ENCODE measurements at places on chromosomes 1 and 21.

DNA sequence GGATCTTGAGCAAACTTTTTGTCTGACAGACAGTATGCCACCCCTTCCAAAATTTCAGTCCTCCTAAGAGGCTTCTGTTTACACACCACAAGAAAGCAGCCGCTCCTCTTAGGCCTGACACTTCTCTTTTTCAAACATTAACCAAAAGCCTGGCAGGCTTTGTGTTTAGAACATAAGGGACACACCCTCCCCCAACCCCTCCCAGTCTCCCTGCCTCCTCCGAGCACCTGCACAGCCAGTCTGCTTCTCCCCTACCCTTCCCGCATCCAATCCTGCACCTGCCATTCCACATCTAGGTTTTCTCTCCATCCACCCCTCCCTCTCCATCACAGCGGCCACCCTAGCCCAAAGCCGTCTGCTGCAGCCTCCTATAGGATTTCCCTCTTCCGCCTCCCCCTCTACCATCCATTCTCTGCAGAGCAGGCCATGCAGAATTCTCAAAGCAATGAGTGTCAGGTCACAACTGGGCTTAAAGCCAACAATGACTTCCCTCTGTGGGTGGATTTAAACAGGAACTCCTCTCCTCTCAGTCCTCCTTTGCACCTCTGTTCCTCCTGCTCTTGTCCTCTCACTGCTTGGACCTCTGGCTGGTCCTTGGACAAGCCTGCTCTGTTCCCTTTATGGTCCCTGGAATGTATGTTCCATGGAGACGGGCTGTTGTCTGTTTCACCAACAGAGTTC, 478.2 kb downstream of the NPHP4 start:
- DNase-seq: no peak

GRCh38 chr1:119358636-119359035, 9.9 kb upstream of the HAO2 start:
- DNase-seq: no peak

DNA sequence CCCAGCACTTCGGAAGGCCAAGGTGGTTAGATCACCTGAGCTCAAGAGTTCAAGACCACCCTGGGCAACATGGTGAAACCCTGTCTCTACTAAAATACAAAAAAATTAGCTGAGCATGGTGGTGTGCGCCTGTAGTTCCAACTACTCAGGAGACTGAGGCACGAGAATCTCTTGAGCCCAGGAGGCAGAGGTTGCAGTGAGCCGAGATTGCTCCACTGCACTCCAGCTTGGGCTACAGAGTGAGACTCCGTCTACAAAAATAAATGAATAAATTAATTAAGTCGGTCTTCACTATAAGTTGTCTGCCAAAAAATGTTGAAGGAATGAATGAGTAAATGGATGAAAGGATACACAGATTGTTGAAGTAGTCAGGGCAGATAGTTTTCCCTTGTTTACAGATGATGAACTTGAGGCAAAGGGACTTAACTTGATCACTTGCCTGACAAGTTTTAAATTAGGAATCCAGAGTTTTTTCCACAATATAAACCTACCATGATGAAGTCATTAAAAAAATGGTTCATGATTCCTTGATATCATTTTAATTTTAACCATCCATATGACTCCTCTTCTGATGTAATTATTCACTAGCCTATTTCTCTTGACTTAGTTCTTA, 130.8 kb downstream of the TLR5 start:
- no peak for DNase-seq

GRCh38 chr1:116111524-116112021, 374 bp downstream of the MAB21L3 start:
- no peak for DNase-seq

DNA sequence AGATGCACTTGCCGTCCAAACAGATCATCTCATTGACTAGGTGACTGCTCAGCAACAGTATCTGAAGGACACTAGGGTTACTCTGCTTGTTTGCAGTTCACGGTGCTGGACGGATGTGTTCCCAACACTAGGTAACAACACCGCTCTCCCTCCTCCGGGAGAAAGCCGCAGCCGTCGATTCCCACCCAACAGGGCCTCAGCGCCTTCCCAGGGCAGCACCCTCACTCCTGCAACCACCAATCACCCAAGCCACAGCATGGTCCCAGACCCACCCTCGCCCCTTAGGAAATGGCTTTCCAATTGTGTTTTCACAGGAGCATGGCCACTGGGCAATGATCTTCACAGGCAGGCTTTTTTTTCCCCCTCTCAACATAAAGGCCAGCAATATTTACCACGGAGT, 779 bp downstream of the TLR5 start:
- DNase-seq: no peak

GRCh38 chr1:206558794-206559671, 51.7 kb downstream of the RASSF5 start:
- DNase-seq: no peak

- no peak for DNase-seq
Observed at GRCh38 chr1:11802973-11803885, 2.5 kb downstream of the MTHFR start.

DNA sequence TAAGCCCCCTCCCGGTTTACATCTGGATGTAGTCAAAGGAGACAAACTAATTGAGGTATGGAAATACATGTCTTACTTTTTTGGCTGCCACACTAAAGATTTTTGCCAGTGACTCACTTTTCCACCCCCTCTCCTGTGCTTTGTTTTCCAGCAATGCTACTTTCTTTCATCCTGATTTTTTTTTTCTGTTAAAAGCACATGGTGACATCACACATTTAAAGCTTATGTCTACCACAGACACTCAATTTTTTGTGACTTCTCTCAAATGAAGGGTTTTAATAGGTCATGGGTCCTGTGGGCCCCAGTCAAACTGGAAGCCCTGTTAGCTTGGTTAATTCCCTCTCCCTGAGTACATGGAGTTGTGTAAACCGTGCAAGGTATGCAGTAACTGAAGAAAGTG, 2.2 kb downstream of the PPP1R8 start:
- no peak for DNase-seq

- DNase-seq: no peak
Observed at GRCh38 chr1:3029481-3029961, 8.3 kb downstream of the ACTRT2 start.

DNA sequence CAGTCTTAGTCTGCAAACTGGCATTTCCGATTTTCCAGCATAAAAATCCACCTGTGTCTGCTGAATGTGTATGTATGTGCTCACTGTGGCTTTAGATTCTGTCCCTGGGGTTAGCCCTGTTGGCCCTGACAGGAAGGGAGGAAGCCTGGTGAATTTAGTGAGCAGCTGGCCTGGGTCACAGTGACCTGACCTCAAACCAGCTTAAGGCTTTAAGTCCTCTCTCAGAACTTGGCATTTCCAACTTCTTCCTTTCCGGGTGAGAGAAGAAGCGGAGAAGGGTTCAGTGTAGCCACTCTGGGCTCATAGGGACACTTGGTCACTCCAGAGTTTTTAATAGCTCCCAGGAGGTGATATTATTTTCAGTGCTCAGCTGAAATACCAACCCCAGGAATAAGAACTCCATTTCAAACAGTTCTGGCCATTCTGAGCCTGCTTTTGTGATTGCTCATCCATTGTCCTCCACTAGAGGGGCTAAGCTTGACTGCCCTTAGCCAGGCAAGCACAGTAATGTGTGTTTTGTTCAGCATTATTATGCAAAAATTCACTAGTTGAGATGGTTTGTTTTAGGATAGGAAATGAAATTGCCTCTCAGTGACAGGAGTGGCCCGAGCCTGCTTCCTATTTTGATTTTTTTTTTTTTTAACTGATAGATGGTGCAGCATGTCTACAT, 2.5 kb upstream of the OLFML3 start:
- no peak for DNase-seq

DNA sequence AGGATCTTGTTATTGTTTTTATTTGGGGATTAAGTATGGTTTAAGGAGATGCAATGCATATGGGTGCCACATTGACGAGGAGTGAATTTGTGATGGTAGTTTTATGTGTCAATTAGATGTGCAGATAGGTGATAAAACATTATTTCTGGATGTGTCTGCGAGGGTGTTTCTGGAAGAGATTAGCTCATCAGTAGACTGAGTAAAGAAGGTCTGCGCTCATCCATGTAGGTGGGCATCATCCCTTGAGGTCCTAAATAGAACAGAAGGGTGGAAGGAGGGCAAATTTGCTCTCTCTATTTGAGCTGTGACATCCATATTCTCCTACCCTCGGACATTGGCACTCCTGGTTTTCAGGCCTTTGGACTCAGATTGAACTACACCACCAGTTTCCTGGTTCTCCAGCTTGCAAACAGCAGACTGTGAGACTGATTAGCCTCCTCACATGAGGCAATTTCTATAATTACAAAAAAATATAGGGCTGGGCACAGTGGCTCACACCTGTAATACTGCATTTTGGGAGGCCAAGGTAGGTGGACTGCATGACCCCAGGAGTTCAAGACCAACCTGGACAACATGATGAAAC, 118.2 kb upstream of the ZNF678 start:
- no peak for DNase-seq

DNA sequence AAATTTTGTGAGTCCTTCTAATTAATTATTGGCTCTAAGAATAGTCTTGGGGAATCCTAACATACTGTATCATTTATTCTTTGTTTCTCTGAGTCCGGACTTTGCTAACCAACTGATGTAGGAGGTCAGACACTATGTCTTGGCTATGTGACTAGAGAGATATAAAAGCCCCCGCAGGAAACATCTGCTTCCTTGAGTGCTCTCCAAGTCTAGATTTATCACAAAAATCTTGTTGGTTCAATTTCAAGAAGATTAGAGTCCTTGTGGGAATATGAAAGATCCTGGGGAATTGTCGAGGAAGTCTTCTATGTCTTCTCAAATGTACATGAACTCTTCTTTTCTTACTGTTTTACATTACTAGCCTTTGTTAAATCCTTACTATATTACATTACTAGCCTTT, 1712.5 kb downstream of the NCAM2 start:
- no peak for DNase-seq

DNA sequence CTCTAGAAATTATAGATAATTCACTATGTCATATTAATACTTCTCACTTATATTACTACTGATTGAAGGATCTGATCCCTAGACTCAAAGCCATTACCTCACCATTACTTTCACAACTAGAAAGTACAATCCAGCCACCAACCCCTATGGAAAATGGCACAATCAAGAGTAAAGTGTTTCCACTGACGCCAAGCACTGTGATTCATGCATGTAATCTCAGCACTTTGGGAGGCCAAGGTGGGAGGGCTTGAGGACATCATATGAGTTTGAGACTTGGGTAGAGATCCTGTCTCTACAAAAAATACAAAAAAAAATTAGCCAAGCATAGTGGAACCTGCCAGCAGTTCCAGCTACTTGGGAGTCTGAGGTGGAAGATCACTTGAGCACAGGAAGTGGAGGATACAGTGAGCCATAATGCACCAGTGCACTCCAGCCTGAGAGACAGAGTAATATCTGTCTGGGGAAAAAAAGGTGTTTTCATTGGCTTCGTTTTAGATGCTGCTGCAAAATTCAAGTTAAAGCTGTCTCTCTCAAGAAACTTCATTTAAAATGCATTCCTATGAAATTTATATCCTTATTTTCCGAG, 126.5 kb downstream of the AKT3 start:
- DNase-seq: no peak

DNA sequence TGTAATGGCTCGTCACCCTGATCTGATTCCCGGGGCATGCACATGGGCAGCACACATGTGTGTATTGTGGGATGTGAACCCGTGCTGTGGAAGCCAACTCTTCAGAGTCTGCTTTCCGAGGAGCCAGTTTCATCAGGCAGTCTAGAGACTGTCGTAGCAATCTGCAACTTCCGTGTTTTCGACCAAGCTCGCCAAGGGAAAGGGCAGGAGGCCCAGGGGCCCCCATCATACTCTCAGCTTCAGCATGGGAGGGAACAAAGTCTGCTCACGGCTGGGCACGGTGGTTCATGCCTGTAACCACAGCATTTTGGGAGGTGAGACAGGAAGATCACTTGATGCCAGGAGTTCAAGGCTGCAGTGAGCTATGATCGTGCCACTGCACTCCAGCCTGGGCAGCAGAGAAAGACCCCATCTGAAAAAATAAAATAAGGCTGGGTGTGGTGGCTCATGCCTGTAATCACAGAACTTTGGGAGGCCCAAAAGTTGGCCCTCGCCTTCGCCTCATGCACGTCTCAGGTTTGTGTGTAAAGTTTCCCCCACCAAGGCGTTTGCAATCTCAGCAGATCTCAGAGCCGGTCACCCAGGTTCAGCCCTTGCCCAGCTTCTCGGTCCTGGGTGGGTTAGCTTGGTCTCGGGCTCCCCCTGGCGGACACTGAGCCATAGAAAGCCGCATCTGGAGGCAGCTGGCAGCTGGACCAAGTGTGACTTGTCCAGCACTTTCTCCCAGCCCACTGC, 48.5 kb upstream of the SLC25A33 start:
- no peak for DNase-seq

GRCh38 chr1:229034342-229034741, 236.6 kb upstream of the RAB4A start:
- DNase-seq: no peak

DNA sequence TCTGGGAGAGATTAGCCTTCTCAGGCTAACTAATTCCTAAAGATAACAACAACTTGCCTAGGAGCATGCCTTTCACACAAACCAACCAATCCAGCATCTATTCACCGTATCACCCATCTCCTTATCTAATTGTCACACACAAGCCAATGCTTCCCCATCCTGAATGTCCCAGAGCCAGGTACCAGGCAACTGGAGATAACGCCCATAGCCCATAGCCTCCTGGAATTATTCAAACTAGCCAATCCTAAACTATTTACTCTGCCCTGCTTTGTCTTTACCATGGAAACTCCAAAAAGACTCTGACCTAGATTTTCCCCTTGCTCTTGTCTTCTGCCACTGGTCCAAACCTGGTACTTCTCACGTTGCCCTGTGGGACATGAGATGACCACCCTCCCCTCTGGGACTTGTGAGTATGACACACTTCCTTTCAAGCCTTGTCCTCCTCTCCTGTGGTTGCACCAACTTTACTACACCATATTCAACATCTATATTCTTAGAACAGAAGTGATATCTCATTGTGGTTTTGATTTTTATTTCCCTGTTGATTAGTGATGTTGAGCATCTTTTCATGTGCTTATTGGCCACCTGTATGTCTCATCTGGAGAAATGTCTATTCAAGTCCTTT, 8.8 kb upstream of the ATG4C start:
- no peak for DNase-seq

GRCh38 chr1:226666692-226667091, 72.4 kb downstream of the ITPKB start:
- DNase-seq: no peak

DNA sequence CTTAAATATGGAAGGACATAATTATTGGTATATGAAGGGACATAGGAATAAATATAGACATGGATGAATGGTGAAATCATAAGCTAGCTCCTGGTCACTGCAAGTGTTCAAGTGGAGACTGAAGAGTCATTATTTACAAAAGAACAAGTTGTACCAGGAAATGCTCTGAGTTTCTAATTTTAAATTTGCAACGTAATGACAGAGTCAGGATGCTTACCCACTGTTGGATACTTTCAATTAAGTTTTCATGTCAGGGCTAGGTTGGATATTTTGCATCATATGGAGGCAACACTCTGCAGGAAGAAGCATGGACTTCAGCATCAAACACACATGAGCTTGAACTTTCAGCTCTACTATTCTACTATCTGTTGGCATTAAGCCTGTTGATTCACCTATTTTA, 499.6 kb upstream of the C1orf87 start:
- DNase-seq: no peak
